ENCODE measurements at places on chromosomes 2 and 18. TPM values are rescaled to one million over a fixed set of nuclear protein-coding genes. Genes with fewer than 3 reads are reported as not detected.
A peak's percentile ranks its signal among the peaks of the same experiment; 100 is the strongest.

BOLL gene
- total RNA-seq: not detected

DNA sequence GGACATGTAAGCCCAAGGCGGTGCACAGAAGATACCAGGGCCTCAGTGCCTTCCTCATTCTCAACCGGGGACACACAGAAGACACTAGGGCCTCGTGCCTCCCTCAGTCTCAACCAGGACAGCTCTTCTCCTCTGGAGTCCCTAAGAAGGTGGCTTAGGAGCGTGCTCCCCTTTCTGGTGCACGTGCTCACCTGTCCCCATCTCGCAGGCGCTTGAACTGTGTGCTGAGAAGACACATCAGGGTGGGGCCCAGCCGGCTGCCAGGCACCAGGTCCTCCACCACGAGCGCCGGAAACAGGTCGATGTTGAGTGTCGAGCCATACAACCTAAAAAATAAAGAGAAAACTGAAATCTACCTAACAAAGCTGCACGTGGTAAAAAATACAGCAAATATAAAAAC, 99.9 kb downstream of the PXDN start:
- peaks cover 50% of the 10 kb centered on the region for H3K36me3 ChIP-seq
- DNase-seq: peak; percentile 56
- no peak overlapping the region for H3K27ac ChIP-seq

GRCh38 chr2:191839918-191840804, 6.7 kb downstream of the CAVIN2 start:
- no peak for DNase-seq
- no peak overlapping the region for H3K27ac ChIP-seq
- peaks cover 12% of the 10 kb centered on the region for H3K4me1 ChIP-seq
- no peaks in the 10 kb centered on the region for H3K36me3 ChIP-seq

DNA sequence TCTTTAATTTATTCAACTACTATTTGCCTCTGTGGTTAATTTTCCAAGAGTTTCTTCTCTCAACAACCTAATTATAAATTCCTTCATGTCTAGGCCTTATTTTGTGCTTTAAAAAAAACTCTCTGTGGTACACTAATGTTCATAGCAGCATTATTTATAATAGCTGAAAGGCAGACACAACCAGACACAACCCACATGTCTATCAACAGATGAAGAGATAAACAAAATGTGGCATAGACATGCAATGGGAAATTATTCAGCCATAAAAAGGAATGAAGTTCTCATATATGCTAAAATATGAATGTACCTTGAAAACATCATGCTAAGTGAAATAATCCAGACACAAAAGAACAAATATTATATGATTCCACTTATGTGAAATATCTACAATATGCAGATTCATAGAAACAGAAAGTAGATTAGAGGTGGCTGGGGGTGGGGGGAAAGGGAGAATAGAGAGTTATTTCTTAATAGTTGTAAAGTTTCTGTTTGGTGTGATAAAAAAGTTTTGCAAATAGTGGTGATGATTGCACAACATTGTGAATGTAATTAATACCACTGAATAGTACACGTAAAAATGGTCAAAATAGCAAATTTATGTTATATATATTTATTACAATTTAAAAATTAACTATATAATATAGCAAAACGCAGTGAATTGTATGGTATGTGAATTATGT, 28.1 kb upstream of the RASGRP3 start:
- no peaks in the 10 kb centered on the region for H3K4me1 ChIP-seq
- H3K27ac ChIP-seq: no peak overlapping the region
- no peaks in the 10 kb centered on the region for H3K36me3 ChIP-seq
- DNase-seq: no peak

- H3K36me3 ChIP-seq: no peaks in the 10 kb centered on the region
- no peak overlapping the region for H3K4me3 ChIP-seq
- no peaks in the 10 kb centered on the region for H3K27me3 ChIP-seq
- DNase-seq: no peak
- no peak overlapping the region for H3K27ac ChIP-seq
- H3K4me1 ChIP-seq: no peaks in the 10 kb centered on the region
Observed at GRCh38 chr2:50611351-50611871, 420.5 kb downstream of the NRXN1 start.
